ENCODE measurements at places on chromosomes 2 and 18. TPM values are rescaled to one million over a fixed set of nuclear protein-coding genes. Genes with fewer than 3 reads are reported as not detected.
A peak's percentile ranks its signal among the peaks of the same experiment; 100 is the strongest.

DNA sequence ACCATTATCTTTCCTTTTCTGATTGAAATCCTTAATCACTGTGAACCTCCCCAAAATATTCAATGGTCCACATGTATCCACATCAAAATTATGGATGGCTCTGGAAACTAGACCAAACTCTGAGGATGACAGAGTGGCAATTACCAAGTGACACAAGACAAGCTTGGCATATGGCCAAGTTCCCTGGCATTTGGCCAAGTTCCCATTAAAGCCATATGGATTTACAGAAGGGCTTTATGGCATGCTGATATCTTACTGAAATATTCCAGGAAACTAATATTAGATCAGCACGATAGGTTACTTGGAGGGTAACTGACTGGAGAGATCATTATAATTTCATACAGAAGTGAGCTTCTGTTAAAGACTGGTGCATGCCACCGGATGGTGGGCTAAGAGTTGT lies 21.9 kb upstream of the CERS6 start:
- DNase-seq: no peak

- no peak for DNase-seq
Measured at GRCh38 chr18:3552305-3552704, 102.3 kb downstream of the TGIF1 start.

GRCh38 chr2:74772046-74772445 lies 61.9 kb upstream of the HK2 start:
- DNase-seq: no peak

DNA sequence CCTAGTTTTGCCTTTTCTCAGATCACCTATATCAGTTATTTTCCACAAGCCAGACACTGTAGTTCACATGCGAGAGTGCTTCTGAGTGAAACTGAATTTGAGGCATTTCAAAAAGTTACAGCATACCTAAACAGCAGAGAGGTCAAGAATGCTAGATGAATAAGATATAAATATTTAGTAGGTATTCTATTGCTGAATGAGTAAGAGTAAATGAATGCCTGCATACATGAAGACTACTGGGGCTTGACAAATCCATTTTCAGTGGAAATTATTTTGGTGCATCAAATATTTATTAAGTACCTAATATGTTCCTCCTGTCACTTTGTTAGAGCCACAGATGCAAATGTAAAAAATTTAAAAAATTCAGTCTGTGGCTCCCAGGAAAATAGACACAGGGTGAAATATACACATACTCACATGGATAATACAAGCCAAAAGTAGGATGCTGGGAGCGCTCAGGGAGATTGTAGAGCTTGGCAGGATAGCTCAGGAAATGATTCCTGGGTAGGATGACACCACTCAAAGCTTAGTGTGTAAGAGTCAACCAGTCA lies 27.6 kb upstream of the CDC42EP3 start:
- DNase-seq: no peak

DNA sequence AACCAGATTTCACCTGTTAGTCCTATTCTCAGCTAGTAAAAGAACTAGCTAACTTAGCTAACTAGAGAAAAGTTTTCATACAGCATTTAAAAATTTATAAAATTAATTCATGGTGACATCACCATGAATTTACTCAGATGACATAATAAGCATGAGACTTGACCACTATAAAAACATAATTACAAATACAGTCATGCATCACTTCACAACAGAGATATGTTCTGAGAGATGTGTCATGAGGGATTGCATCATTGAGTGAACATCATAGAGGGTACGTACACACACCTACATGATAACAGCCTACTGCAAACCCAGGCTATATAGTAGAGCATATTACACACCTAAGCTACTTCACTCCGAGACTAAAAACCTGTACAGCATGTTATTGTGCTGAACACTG lies 481.3 kb upstream of the CHAC2 start:
- no peak for DNase-seq

GRCh38 chr18:35050705-35051195 lies 9.5 kb downstream of the MAPRE2 start:
- no peak for DNase-seq

GRCh38 chr2:237412988-237413776 lies 782 bp downstream of the COL6A3 start:
- DNase-seq: no peak

DNA sequence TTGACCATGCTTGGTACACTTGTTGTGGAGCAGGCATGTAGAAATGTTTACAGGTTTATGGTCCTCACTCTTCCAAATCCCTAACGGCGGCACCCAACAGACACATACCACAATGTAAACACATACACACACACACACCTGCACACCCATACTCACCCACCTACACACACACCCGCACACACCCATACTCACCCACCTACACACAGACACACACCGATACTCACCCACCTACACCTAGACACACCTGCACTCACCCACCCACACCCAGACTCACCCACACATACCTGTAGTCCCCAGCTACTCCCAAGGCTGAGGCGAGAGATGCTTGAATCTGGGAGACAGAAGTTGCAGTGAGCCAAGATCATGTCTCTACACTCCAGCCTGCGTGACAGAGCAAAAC lies 1.5 kb upstream of the RAB6D start:
- no peak for DNase-seq

GRCh38 chr2:16174693-16175045 lies 234.3 kb downstream of the MYCN start:
- no peak for DNase-seq

The MSTN gene
- total RNA-seq: not detected

The C2orf42 gene
- 34.6 TPM for total RNA-seq

GRCh38 chr2:30115141-30115980 lies 31.4 kb upstream of the YPEL5 start:
- DNase-seq: peak; percentile 40

The DYNAP gene
- total RNA-seq: not detected

DNA sequence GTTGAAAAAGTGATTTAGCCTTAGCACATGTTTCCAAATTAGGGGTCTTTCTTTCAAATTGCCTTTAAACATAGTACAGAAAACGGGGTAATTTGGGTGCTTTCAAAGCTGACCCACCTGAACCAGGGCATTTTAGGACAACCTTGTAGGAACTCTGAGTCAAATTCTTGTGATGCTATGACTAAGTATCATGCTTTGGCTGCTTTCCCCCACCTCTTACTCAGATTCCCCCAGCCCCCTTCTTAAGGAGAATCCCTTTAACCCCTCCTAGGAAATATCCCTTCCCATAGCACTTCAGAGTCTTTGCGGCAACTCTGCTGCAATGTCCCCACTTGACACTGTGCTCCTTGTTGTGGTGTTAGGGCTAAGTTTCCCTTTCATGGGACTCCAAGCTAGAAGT lies 18.6 kb upstream of the KLF7 start:
- no peak for DNase-seq

- DNase-seq: peak; percentile 73
Measured at GRCh38 chr2:24491542-24492420, 727 bp downstream of the NCOA1 start.

- DNase-seq: no peak
Measured at GRCh38 chr18:73683409-73684238, 464.0 kb downstream of the FBXO15 start.

GRCh38 chr2:31380243-31380642 lies 34.3 kb downstream of the XDH start:
- DNase-seq: no peak

The RTKN gene
- 1.1 TPM for total RNA-seq

Measured in CD8-positive, alpha-beta memory T cell (primary cell).